Fibroblast of skin of right quadriceps (primary cell): ENCODE measurements at places on chromosomes 5 and 9.

- DNase-seq = peak; percentile 92
Measured at GRCh38 chr5:55816342-55816741, 34.8 kb upstream of the IL31RA start.

DNA sequence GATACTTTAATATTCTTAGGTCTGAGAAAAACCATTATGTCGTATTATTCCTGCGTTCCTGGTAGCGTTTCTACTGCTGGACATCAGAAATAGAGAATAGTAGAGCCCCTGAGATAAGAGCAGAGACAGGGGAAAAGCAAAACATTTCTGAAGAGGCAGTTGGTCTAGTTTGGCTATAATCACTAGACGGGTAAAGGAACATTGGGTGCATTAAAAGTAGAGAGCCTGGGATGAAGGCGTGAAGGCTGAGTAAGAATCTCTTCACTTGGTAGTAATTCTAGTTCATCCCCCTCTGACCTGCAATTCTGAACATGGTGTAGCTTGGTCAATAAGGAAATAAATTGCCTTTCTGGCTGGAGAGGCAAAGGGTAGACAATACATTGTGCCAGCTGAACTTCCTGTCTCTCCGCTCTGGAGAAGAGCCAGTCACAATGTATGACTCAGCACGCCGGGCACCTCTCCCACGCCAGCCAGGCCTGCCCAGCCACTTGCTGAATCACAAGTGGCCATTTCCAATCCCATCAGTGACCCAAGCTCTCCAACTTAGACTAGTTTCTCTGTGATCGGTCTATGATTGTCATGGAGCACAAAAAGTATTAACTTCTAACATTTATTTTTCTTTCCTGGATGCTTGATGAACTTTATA lies 75.4 kb downstream of the STK32A start:
- DNase-seq = no peak

GRCh38 chr9:128260340-128260739 lies 15.5 kb downstream of the GOLGA2 start:
- no peak for DNase-seq

GRCh38 chr5:56039985-56040384 lies 45.2 kb upstream of the IL6ST start:
- no peak for DNase-seq

GRCh38 chr9:130713286-130713960 lies 19.8 kb downstream of the EXOSC2 start:
- no peak for DNase-seq

GRCh38 chr5:135997673-135998335 lies 31.0 kb upstream of the TGFBI start:
- no peak for DNase-seq

- peak; percentile 94 for DNase-seq
Measured at GRCh38 chr9:99040911-99041582, 63.9 kb upstream of the TGFBR1 start.

DNA sequence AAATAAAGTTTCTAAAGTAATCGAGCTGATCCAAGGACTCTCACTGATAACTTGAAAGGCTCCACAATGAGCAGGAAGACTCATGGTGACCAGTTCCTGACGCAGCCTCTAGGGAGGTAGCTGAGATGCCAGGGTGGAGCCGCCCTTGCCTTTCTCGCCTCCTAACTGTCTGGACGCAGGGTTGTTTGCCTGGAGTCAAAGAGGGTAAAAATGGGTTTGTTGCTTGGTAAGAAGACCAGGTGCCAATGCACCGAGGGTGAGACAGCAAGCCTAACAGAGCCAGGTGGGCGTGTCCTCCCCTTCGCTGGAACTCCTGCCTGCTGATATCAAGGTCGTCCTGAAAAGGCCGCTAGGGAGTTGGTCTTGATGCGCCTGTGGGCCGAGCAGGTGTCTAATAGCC lies 48.6 kb upstream of the FCN1 start:
- no peak for DNase-seq

- no peak for DNase-seq
Measured at GRCh38 chr9:2837915-2838314, 6.0 kb downstream of the PUM3 start.

GRCh38 chr9:16341177-16341576 lies 529.3 kb downstream of the BNC2 start:
- DNase-seq = peak; percentile 53

GRCh38 chr9:119126040-119126439 lies 243.2 kb downstream of the BRINP1 start:
- no peak for DNase-seq

DNA sequence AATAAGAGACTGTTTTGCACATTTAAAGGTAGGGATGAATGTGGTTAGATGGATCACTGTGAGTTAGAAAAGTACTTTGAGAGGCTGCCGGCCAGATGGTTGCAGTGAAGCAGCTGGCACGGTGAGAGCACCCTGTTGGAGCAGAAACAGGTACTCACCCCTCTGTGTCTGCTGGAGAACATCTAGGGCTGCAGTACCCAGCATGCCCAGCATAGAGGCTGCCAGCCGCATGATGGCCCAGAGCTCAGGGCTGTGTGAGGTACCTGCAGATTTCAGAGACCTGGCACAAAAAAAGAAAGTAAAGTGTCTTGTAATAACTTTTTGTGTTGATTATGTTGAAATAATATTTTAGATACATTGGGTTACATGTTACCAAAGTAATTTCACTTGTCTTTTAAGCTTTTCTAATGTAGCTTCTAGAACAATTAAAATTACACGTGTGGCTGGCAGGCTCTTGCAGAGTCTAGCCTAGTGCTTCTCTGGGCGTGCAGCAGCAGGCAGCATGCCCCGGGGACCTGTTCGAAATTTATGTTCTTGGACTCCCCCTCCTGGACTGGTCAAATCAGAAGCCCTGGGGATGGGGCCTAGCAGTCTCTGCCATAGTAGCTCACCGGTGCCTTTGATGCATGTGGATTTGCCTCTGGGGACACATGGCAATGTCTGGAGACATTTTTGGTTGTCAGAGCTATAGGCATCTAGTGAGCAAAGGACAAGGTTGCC lies 11.1 kb downstream of the WDR5 start:
- DNase-seq = no peak

- DNase-seq = no peak
Measured at GRCh38 chr9:88528080-88528790, 6.7 kb upstream of the NXNL2 start.

- DNase-seq = no peak
Measured at GRCh38 chr5:14753947-14754346, 89.4 kb downstream of the OTULIN start.

DNA sequence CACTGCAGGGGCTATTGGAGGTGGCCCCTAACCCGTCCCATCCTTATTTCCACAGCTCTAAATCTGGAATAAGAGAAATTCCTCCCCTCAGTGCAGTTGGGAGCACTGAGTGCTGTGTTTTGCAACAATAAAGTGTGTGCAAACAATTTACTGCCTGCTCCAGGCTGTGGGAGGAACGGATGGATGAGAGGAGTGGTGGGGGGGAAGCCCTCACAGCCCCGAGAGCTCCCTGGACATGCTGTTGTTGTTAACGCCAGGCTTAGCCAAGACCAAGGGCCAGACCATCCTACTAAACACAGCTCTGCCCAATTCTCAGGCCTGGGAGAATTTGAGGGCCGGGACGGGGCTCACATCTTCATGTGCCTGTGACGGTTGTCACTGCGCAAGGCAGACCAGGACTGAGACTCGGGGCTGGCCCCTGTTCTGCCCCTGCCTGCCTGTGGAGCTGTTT lies 200.2 kb downstream of the DAB2IP start:
- DNase-seq = no peak

DNA sequence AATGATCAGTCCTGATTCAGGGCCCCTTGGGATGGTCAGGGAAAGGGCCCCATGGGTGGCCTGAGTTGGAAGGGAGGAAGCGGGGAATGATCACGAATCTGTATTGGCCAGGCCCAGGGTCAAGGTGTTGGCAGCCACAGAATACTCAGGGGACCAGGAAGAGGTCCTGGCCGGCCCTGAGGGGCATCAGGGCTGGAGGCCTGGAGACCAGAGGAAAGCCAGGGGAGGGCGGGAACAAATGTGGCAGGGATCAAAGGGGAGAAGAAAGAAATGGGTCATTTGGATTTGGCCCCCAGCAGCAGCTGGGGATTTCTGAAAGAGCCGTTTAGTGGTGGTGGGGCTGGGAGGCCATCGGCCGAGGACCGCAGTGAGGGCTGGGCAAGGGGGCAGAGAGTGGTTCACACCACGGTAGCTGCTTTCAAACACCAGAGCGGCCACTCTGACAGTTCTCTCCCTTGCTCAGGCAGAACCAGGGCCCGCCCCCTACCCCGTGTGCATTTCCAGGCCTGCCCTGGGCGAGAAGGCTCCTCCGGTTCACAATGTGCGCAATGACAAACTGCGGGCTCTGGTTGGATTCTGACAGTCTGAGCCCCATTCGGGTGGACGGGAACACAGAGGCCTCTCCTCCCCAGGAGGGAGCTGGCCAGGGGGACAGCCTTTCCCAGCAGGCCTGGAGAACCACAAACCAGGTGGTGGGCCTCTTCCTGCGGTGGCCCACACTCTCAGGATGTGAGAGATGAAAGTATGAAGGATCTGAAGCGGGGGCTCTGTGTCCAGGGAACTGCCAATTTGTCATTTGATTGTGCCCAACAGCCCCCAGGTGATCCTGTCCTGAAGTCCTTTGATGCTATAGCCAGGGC lies 220.3 kb upstream of the IER5L start:
- DNase-seq = no peak

GRCh38 chr5:161660806-161661205 lies 24.7 kb upstream of the GABRA6 start:
- DNase-seq = no peak
